CD4-positive, alpha-beta T cell treated with Interleukin-21 for 1 hour (primary cell): ENCODE measurements at places on chromosomes 3 and 15.

DNA sequence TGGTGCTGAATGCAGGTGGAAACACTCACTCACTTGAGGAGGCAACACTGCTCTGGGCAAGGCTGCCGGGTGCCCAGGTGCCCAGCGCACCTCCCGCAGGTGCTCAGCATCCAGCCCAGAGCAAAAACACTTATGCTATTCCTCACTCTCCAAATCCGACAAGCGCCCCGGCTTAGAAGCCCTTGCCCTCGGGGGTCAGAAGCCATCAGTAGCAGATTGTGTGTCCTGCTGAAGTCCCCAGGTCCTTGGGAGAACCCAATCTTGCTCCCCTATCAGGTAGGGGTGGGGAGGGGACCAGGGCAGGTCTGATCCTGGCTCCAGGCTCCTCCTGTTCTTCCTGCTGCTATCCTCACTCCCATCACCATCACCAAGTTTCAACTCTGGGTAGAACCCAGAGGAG is 46.7 kb downstream of the TLE3 start:
- no peak for DNase-seq

DNA sequence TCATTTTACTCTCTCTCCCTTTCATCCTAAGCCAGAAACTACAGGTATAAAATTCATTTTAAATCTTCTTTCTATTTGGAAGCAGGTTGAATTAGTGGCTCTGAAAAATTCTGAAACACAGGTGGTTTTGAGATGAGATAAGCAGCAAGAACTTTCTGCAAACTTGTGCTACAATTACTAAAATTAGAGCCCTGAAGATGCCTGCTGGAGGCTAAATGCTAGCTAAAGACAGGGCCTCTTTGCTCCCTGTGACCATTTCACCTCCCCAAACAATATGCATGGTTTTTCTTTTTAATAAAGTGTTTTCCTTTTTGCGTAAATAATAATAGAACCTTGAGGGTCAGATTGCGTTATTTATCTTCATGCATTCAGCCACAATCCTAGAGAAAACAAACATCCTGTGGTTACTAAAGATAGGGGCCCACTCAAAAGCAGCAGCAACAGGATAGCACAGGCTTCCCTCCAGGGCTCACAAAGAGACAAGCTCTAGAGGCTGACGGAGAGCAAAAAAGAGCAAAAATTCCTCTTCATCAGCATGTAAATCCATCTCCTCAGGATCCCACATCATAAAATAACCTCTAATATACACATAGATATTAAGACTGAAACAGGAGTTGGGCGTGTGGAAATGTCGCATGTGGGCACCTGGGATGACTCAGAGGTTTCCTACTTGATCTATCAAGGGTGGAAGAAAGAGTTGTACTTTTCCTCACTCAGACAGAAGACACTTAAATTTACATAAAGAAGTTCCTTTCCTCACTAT is 26.5 kb upstream of the CP start:
- DNase-seq = no peak

DNA sequence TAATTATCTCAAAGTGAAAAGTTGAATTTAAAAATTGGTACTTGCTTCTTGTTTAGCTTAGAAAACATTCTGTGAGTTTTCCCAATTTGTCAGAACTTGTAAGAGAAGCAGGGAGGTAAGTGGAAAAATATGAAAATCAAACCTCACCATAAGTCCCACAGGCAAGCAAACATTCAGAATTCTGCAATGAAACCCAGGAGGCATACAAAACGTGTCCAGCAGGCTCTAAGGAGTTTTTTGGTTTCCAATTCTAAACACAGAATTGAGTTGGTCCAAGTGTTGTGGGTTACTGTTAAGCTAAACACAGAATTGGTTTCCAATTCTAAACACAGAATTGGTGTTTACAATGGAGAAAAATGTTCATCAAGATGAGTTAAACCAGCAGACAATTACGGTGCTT is 27.1 kb upstream of the ACKR4 start:
- no peak for DNase-seq

DNA sequence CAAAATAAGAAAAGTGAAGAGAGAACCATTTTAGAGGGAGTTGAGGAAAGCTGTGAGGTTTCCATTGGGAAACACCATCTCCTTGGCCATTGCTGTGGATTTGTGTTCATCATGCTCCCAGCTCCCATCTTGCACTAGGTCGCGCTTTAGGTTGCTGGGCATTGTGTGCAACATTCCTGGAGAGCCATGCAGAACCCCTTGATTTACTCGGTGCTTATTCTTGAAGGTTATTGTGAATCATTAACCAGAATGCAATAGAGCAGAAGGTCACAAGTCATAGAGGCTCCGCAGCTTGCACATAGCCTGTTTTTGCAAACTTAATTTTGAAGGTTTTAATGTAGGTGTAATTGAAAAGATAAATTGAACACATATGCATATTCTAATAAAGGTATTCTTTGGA is 239.2 kb upstream of the IL12A start:
- DNase-seq = no peak

DNA sequence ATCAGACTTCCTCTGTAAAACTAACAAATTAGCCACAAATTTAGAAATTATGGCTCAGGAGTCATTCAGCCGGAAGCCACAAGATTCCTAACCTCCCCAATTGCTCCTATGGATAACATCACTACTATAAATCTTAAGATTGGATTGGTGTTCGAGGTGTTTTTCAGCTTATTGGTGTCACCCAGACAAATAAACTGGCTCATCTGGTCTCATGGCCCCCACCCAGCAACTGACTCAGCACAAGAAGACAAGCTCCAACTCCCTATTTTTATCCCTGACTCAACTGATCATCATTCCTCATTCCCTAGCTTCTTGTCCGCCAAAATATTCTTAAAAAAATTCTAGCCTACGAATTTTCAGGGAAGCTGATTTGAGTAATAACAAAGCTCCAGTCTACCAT is 135.1 kb upstream of the STRIT1 start:
- no peak for DNase-seq
